ENCODE measurements at places on chromosomes 7 and 10. TPM values are rescaled to one million over a fixed set of nuclear protein-coding genes. Genes with fewer than 3 reads are reported as not detected.

PNLIP gene
- 0.39 TPM for polyA plus RNA-seq

PSD gene
- 4.9 TPM for polyA plus RNA-seq

SPAM1 gene
- polyA plus RNA-seq, result not detected

CCDC146 gene
- polyA plus RNA-seq, result 7.6 TPM

HOXA3 gene
- polyA plus RNA-seq, result 11.2 TPM

CDNF gene
- polyA plus RNA-seq, result 2.9 TPM

PVRIG gene
- polyA plus RNA-seq, result 10.1 TPM

ANK3 gene
- polyA plus RNA-seq, result 179 TPM

HOGA1 gene
- 0.49 TPM for polyA plus RNA-seq

VSIR gene
- 50.4 TPM for polyA plus RNA-seq

GNG11 gene
- 24.7 TPM for polyA plus RNA-seq

PRKG1 gene
- polyA plus RNA-seq, result 35.5 TPM

COL1A2 gene
- 3,136 TPM for polyA plus RNA-seq

ANXA8 gene
- not detected for polyA plus RNA-seq

HSPA14 gene
- polyA plus RNA-seq, result 13.3 TPM

PRPS1L1 gene
- not detected for polyA plus RNA-seq

SFMBT2 gene
- polyA plus RNA-seq, result 7.9 TPM

GIMAP6 gene
- 15.3 TPM for polyA plus RNA-seq

ANKRD61 gene
- polyA plus RNA-seq, result 1.7 TPM

PTPRE gene
- 5.5 TPM for polyA plus RNA-seq

ZNF22 gene
- polyA plus RNA-seq, result 39.4 TPM

PDK4 gene
- 19.2 TPM for polyA plus RNA-seq

PGAM2 gene
- 319 TPM for polyA plus RNA-seq

UBE2H gene
- polyA plus RNA-seq, result 99.4 TPM

GJD4 gene
- 4.2 TPM for polyA plus RNA-seq

C10orf62 gene
- not detected for polyA plus RNA-seq

LBX1 gene
- 12.4 TPM for polyA plus RNA-seq

TMEM60 gene
- 11.3 TPM for polyA plus RNA-seq

ADGRA1 gene
- 4.0 TPM for polyA plus RNA-seq

HMX2 gene
- not detected for polyA plus RNA-seq

LIPK gene
- polyA plus RNA-seq, result not detected

ECHDC3 gene
- polyA plus RNA-seq, result 9.6 TPM

MEOX2 gene
- polyA plus RNA-seq, result 40.2 TPM

ERVW-1 gene
- 1.8 TPM for polyA plus RNA-seq

FXYD4 gene
- 1.1 TPM for polyA plus RNA-seq

UCN3 gene
- not detected for polyA plus RNA-seq

LIPM gene
- not detected for polyA plus RNA-seq

Measured in hindlimb muscle (tissue), 1 donor.